ENCODE measurements at places on chromosomes 11 and 22. TPM values are rescaled to one million over a fixed set of nuclear protein-coding genes. Genes with fewer than 3 reads are reported as not detected.

Gene SLC22A12
- not detected for total RNA-seq

Gene ARL14EP
- total RNA-seq, result 29.2 TPM

Gene NEFH
- total RNA-seq, result 0.24 TPM

Gene FXYD2
- 2.1 TPM for total RNA-seq

Gene PKP3
- total RNA-seq, result 0.26 TPM

GRCh38 chr11:132839236-132839945 is 692.9 kb downstream of the OPCML start:
- no peak for DNase-seq

DNA sequence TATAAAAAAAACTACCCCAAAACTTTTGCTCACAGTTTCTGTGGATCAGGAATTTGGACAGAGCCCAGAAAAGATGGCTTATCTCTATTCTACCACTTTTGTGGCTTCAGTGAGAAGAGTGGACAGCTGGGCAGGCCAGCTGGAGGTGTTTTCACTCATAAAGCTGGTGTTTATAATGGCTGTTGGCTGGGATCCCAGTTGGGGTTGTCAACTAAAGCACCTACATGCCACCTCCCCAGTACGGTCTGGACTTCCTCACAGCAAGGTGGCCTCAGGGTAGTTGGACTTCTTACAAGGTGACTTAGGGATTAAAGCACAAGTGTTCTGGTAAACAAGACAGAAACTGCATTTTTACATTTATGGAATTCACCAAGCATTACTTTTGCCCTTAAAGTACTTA is 171.0 kb downstream of the NELL1 start:
- DNase-seq, result no peak

DNA sequence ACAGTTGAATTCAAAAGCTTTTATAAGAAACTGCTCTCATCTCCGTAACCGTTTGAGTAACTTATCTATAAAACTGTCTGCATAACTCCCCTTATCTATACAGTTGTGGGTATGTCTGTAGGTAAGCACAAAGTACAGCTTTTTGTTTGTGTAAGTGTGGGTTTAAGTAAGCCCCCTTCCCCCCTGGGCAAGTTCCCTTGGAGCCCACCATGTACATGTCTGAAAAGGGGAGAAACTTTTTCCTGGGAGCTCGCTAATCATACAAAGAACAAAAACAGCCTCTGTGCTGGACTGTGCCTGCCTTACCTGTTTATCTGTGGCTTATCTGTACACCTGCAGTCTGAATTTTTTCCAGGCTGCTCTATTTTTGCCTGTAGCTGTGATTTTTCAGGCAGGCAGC is 36.3 kb upstream of the TMEM45B start:
- DNase-seq, result no peak

DNA sequence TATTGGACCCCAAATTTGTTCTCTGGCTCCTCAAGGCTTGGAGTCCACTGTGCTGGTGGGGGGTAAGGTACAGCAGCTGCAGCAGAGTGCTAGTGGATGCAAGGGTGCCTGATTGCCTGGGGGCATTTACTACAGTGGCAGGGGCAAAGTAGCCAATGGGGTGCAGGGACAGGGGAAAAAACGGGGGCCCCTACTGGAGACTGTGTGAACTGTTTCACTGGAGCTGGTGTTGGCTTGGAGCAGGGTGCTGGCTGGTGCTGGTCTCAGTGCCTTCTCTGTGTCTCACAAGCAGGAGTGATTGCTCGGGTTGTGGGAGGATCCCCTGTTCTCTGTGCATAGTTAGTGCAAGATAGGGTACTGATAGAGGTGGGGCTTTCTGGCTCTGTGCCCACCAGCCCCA is 935.9 kb downstream of the JRKL start:
- no peak for DNase-seq

DNA sequence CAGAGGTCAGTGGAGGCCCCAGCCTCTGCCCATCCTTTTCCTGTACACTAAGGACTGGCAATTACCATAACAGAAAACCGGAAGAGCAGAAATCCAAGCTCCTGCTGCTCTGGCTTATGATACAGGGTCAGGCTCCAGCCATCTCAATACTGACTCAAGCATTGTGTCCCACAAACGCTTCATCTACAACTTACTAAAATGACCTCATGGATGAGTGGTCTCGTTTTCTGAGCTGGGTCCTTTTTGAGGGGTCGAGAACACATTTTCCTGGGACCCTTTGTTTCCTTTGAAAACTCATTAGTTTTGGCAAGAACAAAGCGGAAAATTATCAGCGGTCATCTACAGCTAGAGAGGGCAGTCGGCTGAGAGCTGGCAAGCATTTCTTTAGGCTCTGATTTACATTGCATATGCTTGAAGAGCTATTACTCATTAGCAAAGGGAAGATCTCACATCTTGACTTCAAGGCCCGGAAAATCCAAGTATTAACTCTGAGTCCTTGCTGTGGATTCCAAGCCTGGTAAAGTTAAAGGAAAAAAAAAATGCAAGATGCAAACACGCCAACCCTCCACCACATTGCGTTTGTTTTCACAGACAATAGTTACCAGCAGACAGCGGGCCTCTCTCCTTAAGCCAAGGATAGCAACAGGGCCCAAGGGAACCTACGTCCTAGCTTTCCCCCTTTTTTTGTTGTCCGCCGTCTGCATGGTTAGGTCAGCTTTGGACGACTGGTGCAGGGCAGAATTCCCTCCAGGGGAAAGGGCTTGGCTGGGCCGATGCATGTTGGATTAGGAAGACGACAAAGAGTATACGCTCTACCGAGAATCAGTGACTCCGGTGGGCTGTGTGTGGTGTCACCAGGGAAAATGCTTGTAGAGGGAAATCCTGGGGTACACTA is 1.8 kb downstream of the TESMIN start:
- DNase-seq, result no peak

DNA sequence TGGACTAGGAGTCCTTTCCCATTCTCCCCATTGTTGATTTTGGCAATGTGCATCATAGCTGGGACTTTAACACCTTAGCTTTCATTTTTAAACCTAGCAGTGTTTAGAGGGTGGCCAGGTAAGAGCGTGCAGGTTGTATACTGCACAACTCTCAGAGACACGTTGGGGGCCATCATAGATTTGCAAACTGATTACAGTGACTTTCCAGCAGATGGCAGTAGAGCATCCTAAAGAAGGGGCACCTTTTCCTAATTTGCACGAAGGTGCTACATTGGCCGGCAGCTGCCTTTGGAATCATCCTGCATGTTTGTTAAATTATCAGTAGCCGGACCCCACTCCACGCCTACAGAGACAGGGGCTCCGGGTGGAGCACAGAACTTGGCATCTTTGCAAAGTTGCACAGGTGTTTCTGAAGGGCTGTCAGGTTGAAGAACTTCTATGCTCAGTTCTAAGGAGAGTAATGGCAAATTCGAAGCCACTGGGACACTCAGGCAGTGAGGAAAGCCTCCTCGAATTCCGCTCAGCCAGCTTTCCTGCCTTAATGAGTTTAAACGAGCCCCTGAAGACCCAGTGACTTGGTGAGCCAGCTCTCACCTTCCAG is 7.7 kb downstream of the LHFPL7 start:
- DNase-seq, result no peak

DNA sequence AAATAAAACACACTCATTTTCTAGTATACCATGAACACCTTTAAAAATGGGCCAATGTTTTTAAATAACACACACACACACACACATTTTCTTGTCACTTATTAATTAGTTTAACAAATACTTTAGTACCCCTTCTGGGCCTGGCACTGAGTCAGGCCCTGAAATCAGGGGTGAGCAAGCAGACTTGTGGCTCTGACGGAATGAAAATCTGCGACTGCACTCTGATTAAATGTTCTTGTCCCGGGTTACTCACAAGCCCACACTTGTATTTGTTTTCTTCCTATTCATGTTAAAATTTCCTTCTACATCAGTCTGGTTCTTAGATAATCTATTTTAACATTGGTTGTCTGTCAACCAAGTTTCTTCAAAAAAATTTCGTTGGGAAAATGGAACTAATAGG is 43.0 kb upstream of the PDGFD start:
- DNase-seq, result no peak

DNA sequence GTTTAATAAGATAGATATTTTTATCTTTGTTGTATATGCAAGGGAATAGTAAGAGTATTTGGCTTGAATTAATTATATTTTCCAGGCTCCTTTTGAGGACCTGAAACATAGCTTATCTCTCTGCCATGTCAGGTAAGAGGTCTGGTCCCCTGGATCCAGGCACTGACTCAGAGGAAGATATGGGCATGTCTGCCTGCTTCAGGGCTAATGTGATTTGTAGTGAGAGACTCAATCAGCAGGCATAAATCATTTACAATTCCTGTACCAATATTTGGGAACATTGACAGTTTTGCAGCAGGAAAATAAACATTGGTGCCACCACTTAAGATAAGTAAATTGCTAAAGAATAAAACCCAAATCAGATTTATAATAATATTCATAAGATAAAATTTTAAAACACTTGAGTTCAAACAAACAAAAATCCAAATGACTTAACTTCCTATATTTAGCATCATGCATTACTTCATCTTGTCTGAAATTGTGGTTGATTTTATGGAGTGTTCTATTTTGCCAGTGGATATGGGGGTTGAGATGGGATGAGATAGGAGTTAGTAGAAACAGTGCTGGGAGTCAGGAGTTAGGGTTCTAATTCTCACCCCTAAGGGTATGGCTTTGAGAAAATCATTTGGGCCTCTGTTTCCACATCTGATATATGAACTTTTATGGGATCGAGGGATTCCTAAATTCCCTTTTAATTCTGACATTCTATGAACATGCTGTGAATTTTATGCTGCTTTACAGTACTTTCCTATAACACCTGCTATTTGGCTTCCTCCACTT is 5.1 kb upstream of the CALCA start:
- DNase-seq, result no peak

GRCh38 chr11:115201111-115201792 is 303.0 kb downstream of the CADM1 start:
- DNase-seq, result no peak

GRCh38 chr11:8641332-8641731 is 41.1 kb downstream of the TRIM66 start:
- DNase-seq, result no peak

DNA sequence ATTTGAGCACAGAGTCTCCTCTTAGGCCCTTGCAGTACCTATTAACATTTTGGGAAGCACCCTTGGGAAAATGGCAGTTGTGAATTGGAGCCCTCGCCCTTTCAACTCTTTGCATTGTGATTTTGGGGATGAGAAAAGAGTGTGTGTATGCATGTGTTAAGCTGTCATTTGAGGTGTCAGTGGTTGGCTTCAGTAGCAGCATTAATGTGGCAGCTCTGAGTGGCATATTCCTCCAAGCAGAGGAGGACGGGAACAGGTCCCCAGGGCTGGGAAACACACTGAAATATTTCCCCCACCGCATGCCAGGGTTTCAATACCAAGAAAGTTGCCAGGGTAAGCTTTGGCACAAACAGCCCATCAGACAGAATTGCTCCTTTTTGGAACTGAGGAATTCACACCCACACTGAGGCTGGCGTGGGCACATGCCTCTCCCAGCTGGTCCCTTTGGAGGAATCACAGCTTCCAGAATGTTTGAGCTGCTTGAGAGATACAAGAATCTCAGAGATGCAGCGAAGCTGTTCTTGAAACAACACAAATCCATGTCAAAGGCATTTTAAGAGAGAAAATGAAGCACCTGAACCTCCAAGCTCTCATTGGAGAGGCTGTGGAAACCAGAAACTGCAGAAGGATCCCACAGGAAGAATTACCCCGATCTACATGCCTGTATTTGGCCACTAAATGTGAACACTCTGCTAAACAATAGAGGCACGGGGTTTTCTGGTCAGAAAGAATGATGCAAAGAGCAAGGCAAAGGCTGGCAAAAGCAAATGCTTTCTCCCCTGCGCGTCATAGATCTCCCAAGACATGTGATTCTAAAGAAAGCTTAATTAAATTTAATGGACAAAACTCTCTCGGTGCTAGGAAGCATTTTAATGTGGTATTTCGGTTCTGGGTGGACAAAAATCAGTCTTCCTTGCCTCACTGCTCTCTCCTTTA is 67.2 kb upstream of the RCN1 start:
- no peak for DNase-seq

DNA sequence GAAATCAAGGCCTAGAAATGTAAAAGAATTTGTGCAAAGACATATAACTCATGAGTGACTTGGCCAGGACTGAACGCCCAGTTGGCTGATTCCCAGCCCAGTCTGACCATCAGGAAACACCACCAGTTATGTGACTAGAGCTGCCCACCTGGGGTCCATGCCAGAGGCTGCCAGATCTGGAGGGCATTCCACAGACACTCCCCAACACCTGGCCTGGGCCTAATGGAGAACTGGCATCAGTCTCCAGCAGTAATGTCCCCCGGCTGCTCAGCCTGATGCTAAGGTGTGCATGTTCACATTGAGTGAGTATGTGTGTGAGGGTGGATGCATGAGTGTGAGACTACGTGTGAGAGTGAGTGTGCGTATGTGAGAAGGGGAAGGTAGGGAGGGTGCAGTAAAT is 15.7 kb downstream of the PLAAT3 start:
- DNase-seq, result no peak

GRCh38 chr22:18057568-18058209 is 20.1 kb upstream of the PEX26 start:
- DNase-seq, result no peak

- DNase-seq, result no peak
Measured at GRCh38 chr11:6812390-6813005, 13.0 kb upstream of the OR6A2 start.

DNA sequence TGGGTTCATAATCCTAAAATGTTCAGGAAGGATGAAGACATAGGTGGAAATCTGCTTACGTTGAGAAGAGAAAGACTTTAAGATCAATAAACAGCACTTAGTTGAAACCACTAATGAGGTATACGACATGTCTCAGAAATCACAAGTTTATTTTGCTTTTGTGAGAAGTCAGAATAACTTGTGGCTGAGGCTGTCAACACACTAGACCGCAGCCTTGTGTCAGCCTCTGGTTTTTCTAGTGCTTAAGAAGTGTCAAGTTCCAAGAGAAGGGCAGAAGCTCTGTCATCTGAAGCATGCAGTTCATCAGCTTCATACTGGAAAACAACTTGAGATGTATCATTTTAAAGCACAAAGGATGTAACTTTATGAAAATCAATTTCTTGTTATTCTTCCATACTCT is 420.9 kb downstream of the METTL15 start:
- no peak for DNase-seq

- DNase-seq, result no peak
Measured at GRCh38 chr11:112983887-112984286, 22.7 kb downstream of the NCAM1 start.

DNA sequence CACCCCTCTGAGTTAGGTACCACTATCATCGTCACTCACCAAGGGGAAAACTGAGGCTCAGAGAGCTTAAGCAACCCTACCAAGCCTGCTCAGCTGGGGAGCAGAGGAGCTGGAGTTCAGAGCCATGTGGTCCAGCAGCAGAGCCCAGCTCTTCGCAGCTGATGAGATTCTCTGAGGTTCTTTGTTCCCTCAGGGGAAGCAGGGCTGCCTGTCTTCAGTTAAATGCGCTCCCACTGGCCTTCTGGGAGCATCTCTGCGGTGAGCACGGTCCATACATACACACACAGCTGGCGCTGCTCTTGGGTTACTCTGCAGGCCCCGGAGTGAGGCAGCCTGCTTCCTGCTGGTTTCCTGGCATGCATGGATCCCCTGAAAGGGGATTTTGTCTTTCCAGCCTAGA is 5.2 kb upstream of the PTGDR2 start:
- no peak for DNase-seq

- no peak for DNase-seq
Measured at GRCh38 chr22:40436505-40437431, 66.4 kb downstream of the SGSM3 start.
